ENCODE measurements at places on chromosomes 12 and 14.

DNA sequence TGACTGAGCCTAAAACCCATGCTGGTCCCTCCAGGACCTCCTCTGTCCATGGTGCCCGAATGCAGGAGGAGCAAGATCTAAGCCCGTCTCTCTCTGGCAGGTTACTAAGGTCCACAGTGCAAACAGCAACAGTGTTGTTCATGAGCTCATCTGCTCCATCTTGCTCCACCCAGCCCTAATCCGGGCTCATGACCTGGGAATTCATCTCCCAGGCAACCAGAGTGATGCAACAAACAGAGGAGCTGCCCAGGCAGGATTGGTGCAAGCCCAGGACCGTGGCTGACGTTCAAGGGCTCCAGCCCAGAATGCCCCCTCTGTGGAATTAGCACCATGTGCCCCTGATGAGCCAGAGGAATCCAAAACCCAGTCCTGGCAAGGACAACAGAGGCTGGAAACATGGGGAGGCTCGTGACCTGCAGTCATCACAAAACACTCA, 29.9 kb downstream of the HSPB8 start:
- no peak for DNase-seq

DNA sequence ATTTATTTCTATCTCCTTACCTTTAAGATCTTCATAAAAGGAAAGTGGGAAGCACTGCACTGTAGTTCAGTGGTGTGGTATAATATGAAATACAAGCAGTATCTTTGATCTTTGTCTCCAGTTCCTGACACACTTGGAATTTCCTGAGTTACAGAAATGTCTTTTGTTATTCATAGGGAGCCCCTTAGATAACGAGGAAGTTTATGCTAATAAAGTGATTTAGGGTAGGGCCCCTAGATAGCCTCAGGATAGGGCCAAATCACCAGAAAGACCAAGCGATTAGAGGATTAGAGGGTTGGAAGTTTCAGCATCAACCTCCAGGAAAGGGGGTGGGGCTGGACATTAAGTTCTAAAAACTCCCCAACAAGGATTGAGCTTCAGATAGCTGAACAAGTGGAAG, 29.9 kb upstream of the DDHD1 start:
- DNase-seq = no peak

- no peak for DNase-seq
Observed at GRCh38 chr12:15181017-15181683, 40.1 kb downstream of the RERG start.

- no peak for DNase-seq
Observed at GRCh38 chr12:68272732-68273131, 19.3 kb upstream of the IL22 start.

GRCh38 chr12:52819731-52820510, 6.0 kb upstream of the KRT4 start:
- no peak for DNase-seq

GRCh38 chr12:18998343-18999261, 130.9 kb upstream of the PLEKHA5 start:
- no peak for DNase-seq

DNA sequence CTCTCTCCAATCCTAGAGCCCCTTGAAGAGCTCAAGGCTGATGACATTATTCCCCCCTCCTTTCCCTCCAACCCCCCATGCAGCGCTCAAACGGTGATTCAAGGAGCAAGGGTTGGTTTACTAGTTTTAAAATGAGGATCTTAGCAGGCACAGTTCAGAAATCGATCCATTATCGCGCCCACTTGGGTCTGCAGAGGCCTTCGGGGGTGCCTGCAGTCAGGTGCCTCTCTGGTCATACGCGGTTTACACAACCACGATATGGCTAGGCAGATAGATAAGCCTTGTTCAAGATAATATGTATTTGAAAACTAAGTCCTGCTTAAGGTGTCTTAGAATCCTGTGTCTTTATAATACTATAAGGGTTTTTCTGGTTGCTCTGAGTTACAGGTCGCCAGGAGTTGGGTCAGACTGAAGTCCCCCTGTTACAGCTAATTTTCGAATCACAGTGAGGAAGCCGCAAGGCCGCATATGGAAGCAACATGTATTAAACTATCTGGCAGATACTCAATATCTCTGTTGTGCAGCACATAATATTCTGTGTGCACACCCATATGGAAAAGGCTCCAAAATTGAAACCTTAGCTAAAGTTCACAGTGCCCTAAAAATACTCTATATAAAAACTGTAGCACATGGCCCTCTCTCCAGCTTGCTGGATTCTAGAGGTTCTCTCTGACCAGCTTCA, 10.0 kb downstream of the BHLHE41 start:
- no peak for DNase-seq

DNA sequence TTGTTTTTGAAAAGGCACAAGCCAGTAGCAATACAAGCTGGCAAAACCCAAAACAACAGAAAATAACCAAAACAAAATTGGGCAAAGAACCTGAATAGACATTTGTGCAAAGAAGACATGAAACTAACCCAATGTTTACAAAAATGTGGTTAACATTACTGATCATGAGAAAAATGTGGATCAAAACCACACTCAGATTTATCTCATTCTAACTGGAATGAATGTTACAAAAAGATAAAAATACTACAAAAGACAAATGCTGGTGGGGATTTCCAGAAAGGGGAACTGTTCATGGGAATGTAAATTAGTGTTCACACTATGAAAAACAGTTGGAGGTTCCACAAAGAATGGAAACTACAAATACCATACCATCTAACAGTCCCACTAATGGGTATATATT, 26.6 kb downstream of the ASCL4 start:
- no peak for DNase-seq

DNA sequence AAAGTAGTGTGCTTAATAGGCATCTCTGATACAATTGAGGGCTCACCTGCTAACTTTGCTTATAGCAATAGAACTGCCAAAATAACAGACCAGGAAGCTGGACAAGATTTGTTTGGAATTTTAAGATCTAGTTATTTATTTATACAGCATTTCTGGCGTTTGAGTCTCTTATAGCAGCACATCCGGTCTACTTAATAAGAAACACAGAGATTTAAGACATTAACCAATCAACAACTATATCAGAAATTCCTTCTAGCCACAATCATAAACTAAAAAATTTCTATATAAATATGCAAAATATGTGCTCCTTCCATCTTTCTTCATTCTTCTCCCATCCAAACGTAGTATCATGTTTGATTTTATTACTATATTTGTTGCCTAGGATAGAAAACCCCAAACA, 2.6 kb downstream of the RTN1 start:
- no peak for DNase-seq

GRCh38 chr14:103108749-103109207, 14.3 kb downstream of the EXOC3L4 start:
- no peak for DNase-seq

GRCh38 chr14:96821501-96821900, 24.3 kb downstream of the VRK1 start:
- no peak for DNase-seq

GRCh38 chr14:100408350-100409002, 85.3 kb downstream of the SLC25A47 start:
- DNase-seq = no peak

DNA sequence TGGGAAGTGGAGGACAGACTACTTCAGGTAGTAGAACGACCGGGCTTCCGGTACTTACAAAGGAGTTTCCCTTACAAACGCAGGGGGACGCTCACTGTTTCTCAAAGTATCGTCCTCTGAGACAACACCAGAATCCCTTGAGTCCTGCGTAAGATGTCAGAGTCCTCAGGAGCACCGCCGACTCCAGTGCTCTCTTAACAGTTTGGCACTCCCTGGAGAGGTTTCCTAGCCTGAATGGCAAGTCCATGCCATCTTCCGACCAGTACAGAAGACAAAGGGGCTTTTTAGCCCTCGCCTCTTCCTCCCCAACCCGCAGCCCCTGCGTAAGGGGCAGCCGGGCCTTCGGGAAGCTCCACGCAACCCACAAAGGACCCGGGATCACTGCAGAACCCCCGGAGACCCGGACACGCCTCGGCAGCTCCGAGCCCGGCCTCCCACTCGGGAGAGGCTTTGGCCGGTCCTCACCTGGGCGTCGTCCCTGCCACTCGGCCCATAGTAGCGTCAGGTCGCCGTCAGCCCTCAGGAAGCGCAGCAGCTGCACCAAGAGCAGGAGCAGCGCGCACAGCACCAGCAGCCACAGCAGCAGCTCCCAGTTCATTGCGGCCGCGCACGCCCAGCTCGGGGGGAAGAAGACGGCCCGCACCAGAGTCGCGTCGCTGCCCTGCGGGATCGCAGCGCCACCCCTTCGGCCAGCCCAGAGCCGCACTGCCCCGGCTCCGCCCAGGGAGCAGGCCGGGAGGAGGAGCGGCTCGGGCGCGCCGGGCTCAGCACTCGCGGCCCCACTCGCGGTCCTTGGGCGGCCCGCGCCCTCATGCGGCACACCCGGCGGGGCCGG, at the start of gene DHRS7:
Gene DHRS7, minus strand, starts transcription at position 687 of the 835 bp plus-strand sequence. Its CDS starts 89 bp downstream, at position 598.
- DNase-seq = peak; percentile 76

DNA sequence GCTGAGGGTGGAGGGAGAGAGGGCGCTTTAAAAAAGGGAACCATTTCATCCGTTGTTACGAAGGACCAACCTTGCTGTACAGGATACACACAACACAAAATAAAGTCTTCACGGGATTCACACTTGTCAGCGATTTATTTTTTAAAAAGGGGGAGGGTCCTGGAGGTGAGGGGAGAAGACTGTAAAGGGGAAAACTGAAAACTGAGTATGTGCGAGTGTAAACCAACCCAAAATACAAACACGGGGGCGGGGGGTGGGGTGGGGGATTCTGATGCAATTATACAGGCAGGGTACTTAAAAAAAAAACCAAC, 499 bp upstream of the PRKAG1 start:
- DNase-seq = no peak

DNA sequence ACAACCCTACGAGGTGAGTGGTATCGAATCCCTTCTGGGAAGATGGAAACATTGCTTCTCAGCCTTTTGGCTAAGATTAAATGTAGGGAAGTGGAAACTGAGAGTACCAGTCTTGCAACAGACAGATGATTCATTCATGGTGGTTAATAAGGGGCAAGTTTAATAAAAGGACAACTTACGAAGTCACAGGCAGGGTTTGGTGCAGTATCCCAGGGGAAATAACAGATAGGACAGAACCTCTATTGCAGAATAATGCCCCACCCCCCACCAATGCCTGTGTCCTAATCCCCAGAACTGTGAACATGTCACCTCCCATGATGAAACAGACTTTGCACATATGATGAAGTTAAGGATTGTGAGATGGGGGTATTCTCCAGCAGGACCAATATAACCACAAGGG, 212.5 kb downstream of the TBX5 start:
- no peak for DNase-seq

DNA sequence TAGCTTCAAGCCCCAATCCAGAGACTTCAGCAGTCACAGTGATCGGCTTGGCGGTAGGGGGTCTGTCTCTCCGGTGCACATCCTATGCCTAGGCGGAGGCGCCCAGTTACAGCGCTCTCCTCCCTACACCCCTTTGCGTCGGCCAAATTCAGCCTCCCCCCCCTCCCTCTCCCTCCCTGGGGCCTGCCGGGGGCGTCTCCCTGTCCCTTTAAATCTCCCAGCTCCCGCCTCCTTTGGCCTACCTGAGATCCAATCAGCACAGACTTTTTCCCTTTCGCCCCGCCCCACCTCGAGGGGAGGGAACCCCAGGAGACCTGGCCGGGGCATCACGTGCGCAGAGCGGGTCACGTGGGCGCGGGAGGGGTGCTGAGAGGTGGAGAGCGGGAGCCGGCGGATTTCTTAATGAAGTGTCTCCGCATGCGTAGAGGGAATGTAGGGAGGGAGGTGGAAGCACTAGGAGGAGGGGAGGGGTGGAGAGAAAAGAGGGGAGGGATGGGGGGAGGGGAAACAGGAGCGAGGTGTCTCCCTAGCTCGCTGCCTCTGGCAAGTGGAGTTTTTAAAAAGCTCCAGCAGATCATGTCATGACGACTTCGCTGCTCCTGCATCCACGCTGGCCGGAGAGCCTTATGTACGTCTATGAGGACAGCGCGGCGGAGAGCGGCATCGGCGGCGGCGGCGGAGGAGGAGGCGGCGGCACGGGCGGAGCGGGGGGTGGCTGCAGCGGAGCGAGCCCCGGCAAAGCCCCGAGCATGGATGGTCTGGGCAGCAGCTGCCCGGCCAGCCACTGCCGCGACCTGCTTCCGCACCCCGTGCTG, at the start of gene HOXC13:
Gene HOXC13, plus strand, starts transcription at position 506 of the 815 bp plus-strand sequence. Its CDS starts 76 bp downstream, at position 582.
- DNase-seq = no peak

- no peak for DNase-seq
Observed at GRCh38 chr14:20440882-20441281, 4.9 kb upstream of the KLHL33 start.

- no peak for DNase-seq
Observed at GRCh38 chr14:91348845-91349465, 68.7 kb downstream of the CCDC88C start.

DNA sequence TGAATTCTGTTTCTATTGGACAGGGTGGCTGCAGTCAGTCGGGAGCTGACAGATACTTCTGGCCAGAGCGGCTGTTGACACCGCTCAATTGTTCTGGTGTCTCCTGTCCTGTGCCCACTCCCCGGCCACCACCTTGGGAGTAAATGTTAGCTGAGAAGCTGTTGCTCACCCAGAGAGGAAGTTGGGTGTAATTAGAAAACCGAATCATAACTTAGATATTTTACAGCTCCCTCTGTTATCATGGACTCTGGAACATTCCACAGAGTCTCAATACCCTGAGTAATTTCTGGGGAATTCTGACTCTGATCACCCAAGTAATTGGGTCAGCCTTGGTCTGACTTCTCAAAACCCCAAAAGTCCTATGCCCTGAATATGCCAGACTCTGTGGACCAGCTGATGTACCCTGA, 58.3 kb upstream of the RFLNA start:
- peak; percentile 6 for DNase-seq

DNA sequence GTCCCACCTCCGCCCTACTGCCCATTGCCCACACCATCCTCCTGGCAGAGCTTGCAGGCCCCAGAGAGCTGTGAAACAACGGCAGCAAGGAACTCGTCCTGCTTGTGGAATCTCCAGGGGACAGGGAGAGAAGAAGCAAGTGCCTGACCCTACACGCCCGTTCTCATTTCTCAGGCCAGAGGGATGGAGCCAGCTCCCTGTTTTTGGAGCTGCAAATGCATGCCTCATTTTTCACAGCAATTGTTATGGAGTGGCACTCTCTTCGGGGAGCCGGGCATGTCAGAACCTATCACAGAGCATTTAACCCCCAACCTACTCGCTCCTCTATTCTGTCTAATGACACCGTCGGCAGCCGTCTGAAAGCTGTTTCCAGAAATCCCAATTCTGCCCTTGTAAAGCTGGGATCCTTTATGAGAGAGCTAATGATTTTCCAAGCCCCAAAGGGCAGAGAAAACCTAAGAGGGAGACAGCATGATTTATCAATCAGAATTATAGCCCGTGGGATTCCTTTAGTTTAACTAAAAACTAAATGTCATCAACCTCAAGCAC, 222.3 kb upstream of the NOS1 start:
- DNase-seq = no peak

DNA sequence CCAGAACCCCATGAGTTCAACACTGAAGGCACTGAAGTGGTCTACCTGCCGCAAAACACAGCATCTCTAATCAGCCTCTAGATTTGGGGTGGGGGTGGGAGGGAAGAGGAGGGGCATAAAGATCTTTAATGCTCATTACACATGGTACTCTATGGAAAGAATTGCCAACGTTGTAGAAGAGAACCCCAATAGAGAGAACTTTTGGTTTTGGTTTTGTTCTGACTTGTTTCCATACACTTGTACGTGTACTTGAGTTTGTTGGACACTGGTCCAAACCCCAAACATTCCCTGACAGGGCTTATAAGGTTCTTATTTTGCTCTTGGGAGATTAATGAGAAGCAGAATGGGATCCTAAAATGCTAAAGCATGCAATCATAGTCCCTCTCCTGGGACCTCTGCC, 31.0 kb downstream of the GNPTAB start:
- no peak for DNase-seq

GRCh38 chr12:1925684-1926006, 7.2 kb upstream of the CACNA2D4 start:
- no peak for DNase-seq

Data from amniotic stem cell (primary cell).